Vagina (tissue), 2 donors: ENCODE measurements at places on chromosomes 1 and 21. TPM values are rescaled to one million over a fixed set of nuclear protein-coding genes. Genes with fewer than 3 reads are reported as not detected.

The SPATA45 gene
- not detected for total RNA-seq

DNA sequence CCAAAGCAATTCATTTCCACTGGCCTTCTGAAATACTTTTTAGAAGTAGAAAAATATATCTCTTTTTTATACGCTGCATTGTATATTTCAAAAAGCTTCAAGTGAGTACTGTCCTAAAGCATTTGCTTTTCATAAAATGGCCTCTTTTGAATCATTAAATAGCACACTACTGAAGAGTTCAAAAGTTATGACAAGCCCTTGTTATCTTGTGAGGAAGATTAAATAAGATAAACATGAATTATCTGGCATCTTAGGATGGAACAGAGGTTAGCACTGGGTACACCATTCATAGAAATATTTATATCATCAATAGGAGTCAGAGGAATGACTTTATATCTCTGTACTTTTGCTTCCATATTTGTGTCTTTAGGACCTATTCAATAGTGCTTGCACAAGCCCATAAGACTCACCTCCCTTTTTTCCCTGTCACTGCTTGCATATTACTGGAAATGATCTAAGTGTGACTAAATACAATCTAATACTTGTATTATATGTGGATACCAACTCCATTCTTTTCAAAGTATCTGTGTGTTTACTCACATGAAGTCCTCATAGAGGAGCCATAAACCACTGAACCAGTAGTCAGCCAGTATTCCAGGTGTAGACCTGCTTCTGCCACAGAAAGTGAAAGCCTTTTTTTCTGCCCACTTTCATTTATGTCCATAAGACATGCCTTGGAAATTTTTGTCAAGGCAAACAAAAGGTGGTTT lies 274.2 kb upstream of the C1orf105 start:
- no peak for DNase-seq

- DNase-seq = no peak
These were observed 1.2 kb downstream of the ITPKB start for GRCh38 chr1:226737819-226738420.

The PADI2 gene
- total RNA-seq = 0.98 TPM

- no peak for DNase-seq
These were observed 597.2 kb upstream of the ZP4 start for GRCh38 chr1:238487931-238488330.

GRCh38 chr1:59768792-59769735 lies 45.7 kb upstream of the HOOK1 start:
- DNase-seq = no peak

GRCh38 chr1:20727746-20728316 lies 4.7 kb downstream of the SH2D5 start:
- no peak for DNase-seq

The TSPEAR gene
- not detected for total RNA-seq

GRCh38 chr1:103337779-103338178 lies 187.7 kb upstream of the RNPC3 start:
- no peak for DNase-seq

GRCh38 chr1:13581446-13581845 lies 2.2 kb upstream of the PDPN start:
- no peak for DNase-seq

GRCh38 chr1:237181743-237182317 lies 139.8 kb downstream of the RYR2 start:
- no peak for DNase-seq

The WNT2B gene
- 16.0 TPM for total RNA-seq

The C1orf185 gene
- total RNA-seq = not detected

DNA sequence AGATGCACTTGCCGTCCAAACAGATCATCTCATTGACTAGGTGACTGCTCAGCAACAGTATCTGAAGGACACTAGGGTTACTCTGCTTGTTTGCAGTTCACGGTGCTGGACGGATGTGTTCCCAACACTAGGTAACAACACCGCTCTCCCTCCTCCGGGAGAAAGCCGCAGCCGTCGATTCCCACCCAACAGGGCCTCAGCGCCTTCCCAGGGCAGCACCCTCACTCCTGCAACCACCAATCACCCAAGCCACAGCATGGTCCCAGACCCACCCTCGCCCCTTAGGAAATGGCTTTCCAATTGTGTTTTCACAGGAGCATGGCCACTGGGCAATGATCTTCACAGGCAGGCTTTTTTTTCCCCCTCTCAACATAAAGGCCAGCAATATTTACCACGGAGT lies 779 bp downstream of the TLR5 start:
- no peak for DNase-seq

The LBR gene
- 41.5 TPM for total RNA-seq

DNA sequence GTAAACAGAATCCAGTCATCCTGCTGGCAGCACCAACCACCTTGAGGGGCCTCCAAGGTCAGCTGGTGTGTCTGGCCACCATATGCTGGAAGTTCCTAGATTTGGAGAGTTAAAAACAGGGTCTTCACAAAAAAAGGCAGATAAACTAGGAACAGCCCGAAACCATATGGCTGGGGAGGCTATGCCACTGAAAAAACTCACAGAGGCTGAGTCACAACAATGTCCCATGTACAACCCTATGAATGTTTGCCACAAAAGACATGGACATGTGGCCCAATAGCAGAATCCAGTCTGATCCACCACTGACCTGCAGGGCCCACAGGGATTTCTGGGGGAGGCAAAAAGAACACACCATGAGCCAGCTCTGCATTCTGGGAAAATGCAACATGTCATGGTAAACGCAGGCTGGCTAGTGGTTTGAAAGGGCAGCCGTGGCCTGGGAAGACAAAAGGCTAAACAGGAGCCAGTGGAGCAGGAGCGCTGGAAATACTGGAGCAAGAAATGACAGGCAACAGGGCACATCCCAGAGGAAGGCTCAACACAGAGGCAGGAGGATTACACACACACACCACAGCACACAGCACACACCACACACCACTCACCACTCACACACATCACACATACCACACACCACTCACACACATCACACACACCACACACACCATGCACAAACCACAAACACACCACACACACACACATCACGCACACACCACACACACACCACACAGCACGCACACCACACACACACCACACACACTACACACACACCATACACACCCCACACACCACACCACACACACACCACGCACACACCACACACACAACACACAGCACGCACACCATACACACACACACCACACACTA lies 55.4 kb downstream of the HSF2BP start:
- DNase-seq = no peak

- DNase-seq = no peak
These were observed 19.9 kb upstream of the NEK2 start for GRCh38 chr1:211695135-211695816.

DNA sequence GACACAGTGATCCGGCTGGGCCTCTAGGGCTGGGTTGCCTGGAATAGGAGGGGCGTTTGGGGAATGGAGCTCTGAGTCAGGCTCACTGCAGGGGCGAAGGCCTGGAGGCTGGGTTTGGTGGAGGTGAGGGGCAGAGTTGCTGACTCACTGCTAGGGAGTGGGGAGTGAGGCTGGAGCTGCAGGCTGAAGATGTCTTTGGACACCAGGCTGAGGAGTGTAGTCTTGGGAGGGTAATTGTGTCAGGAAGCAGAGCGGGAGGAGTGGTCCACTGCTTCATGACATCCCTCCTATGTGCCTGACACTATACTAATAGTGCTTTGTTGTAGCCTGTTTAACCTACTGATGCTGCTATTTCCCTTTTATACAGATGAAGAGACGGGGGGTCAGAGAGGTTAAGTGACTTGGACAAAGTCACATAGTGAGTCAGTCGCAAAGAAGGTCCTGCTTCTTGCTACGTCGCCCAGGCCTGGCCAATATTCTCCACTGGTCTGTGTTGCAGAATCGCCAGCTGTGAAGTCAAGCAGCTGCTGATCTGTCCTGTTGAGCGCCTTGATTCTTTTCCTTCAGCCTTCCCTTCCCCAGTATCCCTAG lies 13.6 kb downstream of the ACTL8 start:
- peak; percentile 89 for DNase-seq

DNA sequence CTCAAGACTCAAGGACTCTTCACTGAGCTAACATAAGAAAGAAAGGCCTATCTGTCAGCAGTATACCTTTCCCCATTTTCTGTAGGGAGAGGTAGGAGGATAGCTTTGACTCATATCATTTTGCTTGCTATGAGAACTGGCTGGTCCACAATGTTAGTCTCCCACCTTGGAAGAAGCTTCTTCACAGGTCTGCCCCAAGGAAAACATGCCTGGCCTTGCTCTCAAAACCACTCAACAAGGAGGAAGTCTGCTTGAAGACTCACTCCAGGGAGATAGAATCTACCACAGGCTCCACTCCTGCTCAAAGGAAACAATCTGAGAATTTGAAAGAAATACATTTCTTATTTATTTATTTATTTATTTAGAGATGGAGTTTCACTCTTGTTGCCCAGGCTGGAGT lies 29.5 kb upstream of the LAMC1 start:
- DNase-seq = no peak

- DNase-seq = no peak
These were observed 19.8 kb upstream of the SARS1 start for GRCh38 chr1:109193653-109194590.

The TCHH gene
- 0.25 TPM for total RNA-seq

DNA sequence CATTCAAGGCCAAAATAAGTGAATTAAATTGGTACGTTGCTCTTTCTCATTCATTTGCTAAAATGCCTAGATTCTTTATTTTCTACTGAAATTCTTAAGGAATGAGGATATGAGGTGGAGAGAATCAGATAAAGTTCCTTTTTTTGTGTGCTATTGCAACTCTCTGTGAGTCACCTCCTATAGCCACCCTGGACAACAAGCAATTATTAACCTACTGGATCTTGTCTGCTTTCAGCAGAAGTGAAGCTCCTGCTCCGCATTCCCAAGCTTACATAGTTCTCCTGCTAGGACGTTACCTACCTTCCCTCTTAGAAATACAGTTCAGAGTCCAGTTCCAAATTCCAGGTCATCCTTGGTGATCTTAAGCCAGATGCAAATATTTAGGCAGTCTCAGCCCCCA lies 4.8 kb upstream of the KCNJ6 start:
- no peak for DNase-seq

- no peak for DNase-seq
These were observed 4.7 kb downstream of the RPS6KC1 start for GRCh38 chr1:213055767-213056166.

DNA sequence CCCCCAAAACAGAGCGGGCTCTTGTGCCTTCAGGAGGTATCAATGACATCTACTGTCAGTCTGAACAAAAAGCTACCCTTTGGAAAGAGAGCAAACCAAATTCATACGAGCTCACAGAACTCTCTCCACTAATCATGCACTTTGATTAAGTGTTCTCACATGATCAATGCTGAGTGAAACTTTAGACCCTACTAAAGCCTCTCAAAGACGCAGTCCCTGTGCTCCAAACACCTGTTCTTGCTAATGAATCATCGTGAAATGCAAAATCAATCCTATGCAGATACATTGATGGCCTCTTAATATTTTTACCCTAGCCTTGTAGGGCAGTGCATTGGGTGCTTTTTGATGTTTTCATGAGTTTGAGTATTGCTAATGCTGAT lies 113.4 kb downstream of the ZBTB18 start:
- no peak for DNase-seq

DNA sequence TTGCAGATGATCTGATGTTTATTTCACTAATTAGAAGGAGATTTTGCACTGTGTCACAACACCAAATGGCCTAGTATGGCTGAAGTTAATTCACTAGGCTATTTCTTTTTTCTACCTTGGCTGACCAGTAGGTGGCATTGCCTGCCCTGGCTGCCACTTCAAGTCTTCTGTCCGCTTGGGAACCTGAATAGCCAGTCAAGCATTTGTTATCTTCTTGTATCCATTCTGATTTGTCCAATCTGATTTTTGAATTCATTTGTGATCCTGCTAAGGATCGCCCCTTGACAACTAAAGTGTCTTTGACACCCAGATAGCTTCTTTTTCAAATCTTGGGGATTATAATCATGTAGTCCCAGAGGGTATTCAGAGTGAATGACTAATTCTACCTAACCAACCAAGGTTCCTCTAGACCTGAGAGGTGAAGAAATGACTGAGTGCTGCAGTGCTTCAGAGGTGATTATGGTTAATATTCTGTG lies 99.4 kb downstream of the GIPC2 start:
- DNase-seq = no peak

GRCh38 chr1:81021134-81021533 lies 779.6 kb upstream of the ADGRL2 start:
- no peak for DNase-seq

- DNase-seq = no peak
These were observed 32.7 kb downstream of the XCL1 start for GRCh38 chr1:168608796-168609715.

DNA sequence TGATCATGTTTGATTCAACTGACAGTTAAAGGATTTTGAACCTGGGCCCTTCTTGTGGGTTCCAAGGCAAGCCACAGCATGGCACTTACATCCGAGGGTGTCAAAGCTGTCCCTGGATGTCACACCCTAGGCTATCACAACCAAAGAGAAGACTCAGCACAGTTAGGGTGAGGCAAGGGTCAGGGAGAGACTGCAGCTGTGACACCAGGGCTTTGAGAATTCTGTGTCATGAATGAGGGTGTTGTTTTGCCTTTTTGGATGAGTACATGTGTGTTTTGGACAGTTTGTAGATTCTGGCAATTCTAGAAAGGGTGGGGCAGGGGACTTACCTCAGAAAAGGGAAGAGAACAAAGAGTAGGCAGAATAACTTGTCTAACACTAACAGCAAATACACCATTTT lies 37.8 kb upstream of the ZNF326 start:
- no peak for DNase-seq

GRCh38 chr1:20493309-20493708 lies 7.3 kb upstream of the CAMK2N1 start:
- DNase-seq = no peak
